Peyer's patch (tissue), 4 donors: ENCODE measurements at places on chromosomes 11 and 22. TPM values are rescaled to one million over a fixed set of nuclear protein-coding genes. Genes with fewer than 3 reads are reported as not detected.

- no peak for DNase-seq
- no peaks in the 10 kb centered on the region for H3K36me3 ChIP-seq
- H3K4me3 ChIP-seq = no peak overlapping the region
- no peak overlapping the region for H3K27ac ChIP-seq
Observed at GRCh38 chr22:47282366-47282765, 519.9 kb downstream of the TBC1D22A start.

- no peaks in the 10 kb centered on the region for H3K36me3 ChIP-seq
- no peak overlapping the region for H3K4me3 ChIP-seq
- DNase-seq = no peak
- H3K27me3 ChIP-seq = no peaks in the 10 kb centered on the region
- no peak overlapping the region for H3K27ac ChIP-seq
- H3K4me1 ChIP-seq = no peaks in the 10 kb centered on the region
Observed at GRCh38 chr22:49755631-49756001, 72.1 kb downstream of the BRD1 start.

DNA sequence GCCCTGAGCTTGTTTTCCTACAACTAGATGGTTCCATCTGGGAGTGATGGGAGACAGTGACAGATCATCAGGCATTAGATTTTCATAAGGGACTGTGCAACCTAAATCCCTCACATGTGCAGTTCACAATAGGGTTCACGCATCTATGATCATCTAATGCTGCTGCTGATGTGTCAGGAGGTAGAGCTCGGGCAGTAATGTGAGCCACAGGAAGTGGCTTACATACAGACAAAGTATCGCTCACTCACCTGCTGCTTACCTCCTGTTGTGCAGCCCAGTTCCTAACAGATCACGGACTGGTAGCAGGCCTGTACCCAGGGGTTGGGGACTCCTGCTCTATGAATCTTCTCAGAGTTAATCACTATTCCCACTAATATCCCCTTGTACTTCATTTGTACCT lies 12.4 kb downstream of the AAMDC start:
- DNase-seq = no peak
- H3K27me3 ChIP-seq = no peaks in the 10 kb centered on the region
- no peak overlapping the region for H3K4me3 ChIP-seq
- H3K36me3 ChIP-seq = no peaks in the 10 kb centered on the region
- no peaks in the 10 kb centered on the region for H3K4me1 ChIP-seq

- no peaks in the 10 kb centered on the region for H3K36me3 ChIP-seq
- H3K4me3 ChIP-seq = no peak overlapping the region
- no peaks in the 10 kb centered on the region for H3K27me3 ChIP-seq
- H3K27ac ChIP-seq = no peak overlapping the region
- no peaks in the 10 kb centered on the region for H3K4me1 ChIP-seq
Observed at GRCh38 chr11:103661185-103661584, 375.3 kb upstream of the DDI1 start.

DNA sequence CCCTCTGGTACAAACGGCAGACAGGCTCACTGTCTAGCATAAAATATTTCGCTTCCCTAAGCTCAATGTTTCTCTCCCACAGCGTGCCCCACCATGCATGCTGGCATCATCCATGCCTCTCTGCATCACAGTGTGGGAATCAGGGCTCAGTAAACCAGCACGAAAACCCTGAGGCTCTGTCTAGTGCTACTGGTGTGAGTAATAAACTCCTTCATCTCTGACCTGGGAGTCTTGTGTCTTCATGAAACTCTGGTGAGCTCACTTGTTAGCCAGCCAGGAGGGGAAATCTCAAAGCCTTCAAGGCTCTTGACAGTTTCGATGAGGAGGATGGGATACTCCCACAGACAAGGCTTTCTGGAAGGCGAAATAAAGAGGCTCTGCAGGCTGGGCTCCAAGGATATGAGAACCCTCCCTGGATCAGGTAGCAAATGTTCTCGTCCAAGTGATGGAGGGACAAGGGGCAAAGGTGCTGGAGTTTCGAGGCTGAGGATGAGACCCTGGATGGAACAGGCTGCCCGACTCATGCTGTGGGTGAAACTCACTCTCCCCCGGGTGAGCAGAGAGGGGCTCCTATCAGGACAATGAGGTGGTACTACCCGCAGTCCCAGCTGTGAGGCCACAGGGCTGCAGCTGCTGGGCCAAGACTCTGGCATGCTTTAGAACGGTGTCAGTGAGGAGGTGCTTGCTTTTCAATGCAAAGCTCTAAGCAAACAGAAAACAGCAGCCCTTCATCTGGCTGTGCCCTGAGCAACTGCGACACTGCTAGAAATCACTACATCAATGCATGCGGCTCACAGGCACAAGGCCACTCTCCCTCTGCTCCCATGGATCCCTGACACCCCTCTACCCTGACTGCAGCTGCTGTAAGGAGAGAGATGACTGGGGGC lies 69.3 kb downstream of the SHANK2 start:
- peak; percentile 21 for DNase-seq
- no peak overlapping the region for H3K27ac ChIP-seq
- no peaks in the 10 kb centered on the region for H3K4me1 ChIP-seq
- no peaks in the 10 kb centered on the region for H3K27me3 ChIP-seq
- H3K4me3 ChIP-seq = no peak overlapping the region

- no peak overlapping the region for H3K27ac ChIP-seq
- no peak for DNase-seq
- no peaks in the 10 kb centered on the region for H3K36me3 ChIP-seq
Observed at GRCh38 chr11:84687433-84687832, 939.7 kb downstream of the DLG2 start.

GRCh38 chr11:44382118-44382517 lies 72.2 kb upstream of the ALX4 start:
- H3K4me1 ChIP-seq = no peaks in the 10 kb centered on the region
- no peaks in the 10 kb centered on the region for H3K36me3 ChIP-seq
- H3K27me3 ChIP-seq = no peaks in the 10 kb centered on the region
- no peak overlapping the region for H3K27ac ChIP-seq
- no peak for DNase-seq

The ACTN3 gene
- not detected for total RNA-seq

The SYT7 gene
- total RNA-seq = 5.8 TPM
